HFFc6 (cell line): ENCODE measurements at places on chromosomes 7 and 10. TPM values are rescaled to one million over a fixed set of nuclear protein-coding genes. Genes with fewer than 3 reads are reported as not detected.

DNA sequence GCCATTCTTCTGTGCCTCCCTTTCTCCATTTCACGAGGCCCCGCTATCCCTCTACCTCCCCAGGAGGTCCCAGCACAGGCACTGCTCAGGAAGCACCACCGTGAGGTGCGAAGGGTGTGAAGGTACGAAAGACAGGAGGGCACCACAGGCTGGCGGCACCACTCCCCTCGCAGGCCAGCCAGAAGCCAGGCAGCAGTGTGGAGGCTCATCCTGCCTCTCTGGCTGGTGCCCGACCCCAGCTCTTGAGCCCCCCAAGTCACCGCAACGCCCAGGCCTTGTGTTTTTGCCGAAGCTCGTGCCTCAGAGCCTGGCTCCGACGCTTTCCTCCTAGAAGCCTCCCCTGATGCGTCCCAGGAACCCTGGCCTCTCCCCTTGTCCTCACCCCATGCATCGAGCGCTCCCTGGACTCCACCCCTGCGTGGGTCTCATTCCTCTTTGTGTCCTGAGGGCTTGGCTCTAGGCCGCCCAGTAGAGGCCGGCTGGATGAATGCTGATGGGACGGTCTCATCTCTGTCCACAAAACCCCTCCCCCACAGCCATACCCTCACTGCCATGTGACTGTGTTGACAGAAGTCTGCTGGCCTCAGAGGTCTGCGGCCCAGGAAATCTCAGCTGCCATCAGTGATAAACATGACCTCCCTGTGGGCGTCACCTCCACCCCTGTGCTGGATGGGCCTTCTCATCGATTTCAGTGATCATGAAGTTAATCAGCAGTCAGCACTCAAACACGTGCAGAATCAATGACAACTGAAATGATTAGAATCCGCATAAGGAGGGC lies 19.3 kb downstream of the BRI3 start:
- DNase-seq, result no peak

GRCh38 chr10:108051218-108051617 lies 886.7 kb upstream of the SORCS1 start:
- no peak for DNase-seq

- DNase-seq, result no peak
Observed at GRCh38 chr10:131841131-131841660, 59.6 kb upstream of the PPP2R2D start.

DNA sequence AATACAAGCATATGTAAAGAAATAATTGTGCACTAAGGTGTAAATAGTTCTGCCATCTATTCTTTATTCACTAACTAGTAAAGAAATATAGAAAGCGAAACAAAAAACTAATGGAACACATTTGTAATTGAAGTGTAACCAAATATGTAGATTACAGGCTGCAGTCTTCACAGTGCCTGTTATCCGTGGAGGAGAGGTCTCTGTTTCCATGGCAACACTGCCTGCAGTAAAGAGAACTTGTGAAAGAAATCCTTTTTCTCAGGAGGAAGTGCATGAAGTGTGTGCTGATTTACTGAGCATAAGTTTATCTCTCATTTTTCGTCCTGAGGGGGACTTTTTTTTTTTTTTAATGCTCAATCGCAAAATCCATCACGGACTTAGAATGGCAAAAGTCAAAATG lies 102.5 kb downstream of the APBB1IP start:
- no peak for DNase-seq

DNA sequence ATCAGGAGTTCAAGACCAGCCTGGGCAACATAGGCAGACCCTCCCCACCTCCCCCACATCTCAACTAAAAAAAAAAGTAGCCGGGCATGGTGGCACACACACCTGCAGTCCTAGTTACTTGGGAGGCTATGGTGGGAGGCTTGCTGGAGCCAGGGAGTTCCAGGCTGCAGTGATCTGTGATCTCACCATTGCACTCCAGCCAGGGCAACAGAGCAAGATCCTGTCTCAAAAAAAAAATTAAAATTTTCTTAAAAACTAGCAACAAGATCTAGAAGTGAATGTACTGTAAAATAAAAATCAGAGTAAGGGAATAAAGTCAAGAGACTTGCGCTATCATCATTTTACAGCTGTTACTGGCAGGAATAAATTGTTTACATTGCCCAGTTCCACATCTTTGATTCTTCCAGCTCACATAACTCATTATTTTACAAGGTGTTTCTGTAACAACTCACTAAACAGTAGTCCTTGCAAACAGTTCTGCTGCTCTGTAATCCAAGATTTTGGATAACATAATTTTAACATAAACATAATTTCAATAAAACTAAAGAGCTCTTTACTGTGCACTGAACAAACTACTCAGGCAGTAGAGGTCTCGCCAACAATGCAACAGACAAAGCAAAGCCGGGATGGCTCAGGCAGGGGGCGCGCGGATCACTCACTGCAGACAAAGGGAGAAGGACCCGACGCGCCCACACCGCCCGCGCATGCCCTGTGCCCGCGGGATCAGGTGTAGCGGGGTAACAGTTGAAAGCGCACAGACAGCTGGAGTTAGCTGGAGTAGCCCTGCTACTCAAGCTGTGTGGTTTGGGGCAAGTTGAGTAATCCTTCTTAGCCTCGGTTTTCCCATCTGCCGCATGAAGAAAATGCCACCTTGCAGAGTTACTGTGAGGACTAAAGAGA lies 73.3 kb upstream of the NFE2L3 start:
- DNase-seq, result no peak

TRIL gene
- total RNA-seq, result not detected in 2 replicates

FBXL13 gene
- 0.55 and 0.71 TPM in 2 replicates for total RNA-seq

DNA sequence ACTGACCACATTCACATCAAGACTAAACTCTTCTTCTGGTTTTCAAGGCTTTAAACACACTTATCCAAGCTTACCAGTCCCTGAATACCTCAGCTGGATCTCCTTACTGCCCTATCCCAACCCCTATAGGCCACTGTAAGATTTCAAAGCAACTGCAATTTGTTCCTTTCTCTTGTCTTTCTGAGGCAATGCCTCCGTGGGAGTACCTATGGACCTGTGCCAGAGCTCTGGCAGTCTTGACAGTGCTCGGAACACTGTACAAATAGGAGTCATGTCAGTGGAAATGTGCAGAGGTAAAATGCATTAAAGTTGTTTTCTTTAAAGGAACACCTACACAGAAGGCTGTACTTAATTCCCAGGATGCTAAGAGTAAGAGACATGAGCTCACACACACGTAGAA lies 124.7 kb downstream of the CNOT4 start:
- DNase-seq, result no peak

GRCh38 chr7:26642416-26642815 lies 222.0 kb downstream of the SKAP2 start:
- DNase-seq, result no peak

DNA sequence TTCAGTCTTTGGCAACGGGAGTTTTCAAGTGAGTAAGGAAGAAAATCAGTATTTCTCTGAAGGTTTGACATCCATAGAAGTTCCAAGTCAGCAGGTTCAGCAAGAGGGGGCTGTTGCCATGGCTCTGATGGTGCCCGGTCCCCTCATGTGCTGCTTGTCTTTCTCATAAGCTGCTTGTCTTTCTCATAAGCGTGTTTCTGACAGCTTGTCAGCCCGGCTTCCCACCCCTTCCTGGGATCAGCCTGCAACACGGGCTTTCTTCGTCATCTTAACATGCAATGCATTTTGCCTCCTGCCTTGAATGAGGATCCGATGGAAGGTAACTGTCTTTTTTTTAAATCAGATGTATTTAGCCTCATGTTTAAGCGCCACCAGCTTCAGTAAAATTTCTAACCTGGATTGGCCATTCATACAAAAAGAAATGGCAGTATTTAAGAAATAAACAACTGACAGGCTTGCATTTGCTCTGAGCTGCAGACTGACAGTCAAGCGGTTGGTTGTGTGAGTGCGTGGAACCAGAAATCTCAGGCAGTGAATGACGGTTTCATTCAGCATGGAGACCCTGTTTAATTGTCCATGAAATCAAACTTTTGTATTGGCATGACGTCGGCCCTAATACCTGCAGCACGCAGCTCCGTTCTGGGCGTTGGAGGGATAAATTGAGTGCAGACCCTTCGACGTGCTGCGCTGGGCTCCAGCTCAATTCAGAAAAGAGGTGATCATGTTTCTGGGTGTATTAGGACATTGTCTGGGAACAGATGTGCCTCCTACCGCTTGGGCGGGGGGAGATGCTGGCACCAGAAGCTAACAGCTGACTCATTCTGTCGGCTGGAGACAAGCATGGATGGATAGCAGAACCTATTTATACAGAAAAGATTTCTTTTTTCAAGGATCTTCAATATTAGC lies 454.7 kb upstream of the FOXK1 start:
- DNase-seq, result no peak

GRCh38 chr10:34489973-34490745 lies 324.9 kb downstream of the PARD3 start:
- peak; percentile 63 for DNase-seq

KCND2 gene
- not detected in 3 replicates for total RNA-seq

GRCh38 chr10:117723343-117723742 lies 180.8 kb downstream of the EMX2 start:
- DNase-seq, result no peak

BTBD16 gene
- not detected in 2 replicates for total RNA-seq

TMEM26 gene
- total RNA-seq, result not detected in 3 replicates

DNA sequence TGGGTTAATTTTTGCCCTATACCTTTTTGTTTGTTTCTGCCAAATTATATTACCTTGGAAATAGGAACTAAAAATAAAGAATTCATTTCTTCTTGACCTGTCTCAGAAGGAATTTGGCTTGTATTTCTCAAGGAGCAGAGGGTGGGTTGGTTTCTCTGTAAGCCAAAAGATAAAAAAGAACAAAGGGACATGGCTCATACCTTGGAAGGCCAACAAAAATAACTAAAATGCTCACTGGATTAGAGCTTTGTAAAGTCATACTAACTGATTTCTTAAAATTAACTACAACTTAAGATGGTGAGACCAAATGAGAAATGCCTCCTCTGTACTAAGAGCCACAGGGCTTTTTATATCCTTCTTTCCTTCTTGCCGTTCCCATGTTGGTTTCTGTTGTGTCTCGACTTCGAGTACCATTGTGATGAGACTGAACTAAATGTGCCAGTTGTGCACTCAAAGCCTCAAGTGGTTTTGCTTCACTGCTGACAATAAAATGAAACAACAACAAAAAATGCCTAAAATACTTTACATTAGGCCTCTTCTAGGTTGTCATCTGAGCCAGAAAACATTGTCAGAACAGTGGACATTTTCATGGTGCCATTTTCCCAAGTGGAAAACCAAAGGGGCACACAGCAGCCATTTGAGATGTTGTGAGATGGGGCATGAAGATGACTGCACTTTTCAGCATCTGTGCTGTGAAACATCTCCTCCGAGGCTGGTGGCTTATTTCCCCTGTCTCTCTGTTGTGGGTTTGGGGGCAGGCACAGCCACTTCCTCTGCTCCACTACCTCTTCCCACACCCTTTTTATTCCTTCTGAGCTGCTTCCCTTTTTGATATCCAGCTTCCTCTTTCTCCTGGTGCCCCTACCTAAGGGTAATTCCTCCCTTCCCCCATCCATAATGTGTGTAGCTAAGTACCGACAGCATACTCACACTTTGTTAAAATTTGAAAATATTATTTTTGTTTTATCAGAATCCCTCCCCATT lies 51.8 kb upstream of the AGR3 start:
- DNase-seq, result no peak

GRCh38 chr10:34292194-34292565 lies 522.9 kb downstream of the PARD3 start:
- no peak for DNase-seq

DNA sequence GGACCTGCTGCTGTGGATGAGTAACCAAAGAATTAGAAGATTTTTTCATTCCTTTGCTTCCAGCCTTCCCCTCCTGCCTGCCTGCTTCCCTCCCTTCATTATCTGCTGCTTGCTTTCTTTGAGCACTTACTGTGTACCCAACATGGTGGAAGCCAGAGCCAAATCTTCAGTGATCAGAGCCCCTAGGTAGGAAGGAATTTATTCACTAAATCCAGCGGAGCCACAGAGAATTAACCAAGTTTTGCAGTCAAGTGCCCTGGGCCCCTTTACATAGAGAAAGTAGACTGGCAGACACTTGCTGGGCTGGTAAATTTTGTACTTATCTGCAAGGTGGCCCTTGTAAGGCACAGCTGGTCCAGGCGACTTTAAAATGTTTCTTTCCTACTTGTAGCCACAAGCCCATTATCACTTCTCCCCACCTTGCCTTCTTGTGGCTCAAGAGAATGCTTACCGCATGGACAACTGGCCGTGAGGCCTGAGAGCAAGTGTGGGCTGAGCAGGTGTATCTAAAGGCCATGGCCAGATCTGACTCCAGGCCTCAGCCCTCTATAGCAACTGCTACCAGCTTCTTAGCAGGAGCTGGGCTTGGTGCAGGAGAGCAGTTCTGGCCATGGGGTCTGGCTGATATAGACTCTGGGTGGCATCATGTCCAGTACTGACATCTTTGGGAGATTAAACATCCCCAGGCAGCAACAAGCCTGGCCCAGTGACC lies 11.1 kb downstream of the UNC5B start:
- no peak for DNase-seq

DNA sequence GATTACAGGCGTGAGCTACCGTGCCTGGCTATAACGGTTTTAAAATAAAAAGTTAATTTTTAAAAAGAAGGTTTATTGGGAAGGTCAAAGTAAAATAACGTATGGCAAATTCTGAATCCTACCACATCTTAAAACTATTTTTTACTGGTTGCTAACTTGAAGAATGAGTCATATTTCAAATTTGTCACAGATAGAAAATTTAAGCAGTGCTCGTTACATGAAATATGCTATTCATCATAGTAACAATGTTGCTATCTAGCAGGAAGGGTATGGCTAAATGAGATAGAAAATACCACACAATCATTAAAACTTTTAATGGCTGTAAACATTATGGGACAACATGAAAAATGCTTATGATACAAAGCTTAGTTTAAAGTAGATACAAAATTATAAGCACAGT lies 500.5 kb downstream of the PHTF2 start:
- peak; percentile 54 for DNase-seq

DNAJC12 gene
- total RNA-seq, result 0.29 to 0.39 TPM in 2 of 3 replicates, not detected in the other

- no peak for DNase-seq
Observed at GRCh38 chr10:16988900-16989299, 140.7 kb downstream of the CUBN start.

DNA sequence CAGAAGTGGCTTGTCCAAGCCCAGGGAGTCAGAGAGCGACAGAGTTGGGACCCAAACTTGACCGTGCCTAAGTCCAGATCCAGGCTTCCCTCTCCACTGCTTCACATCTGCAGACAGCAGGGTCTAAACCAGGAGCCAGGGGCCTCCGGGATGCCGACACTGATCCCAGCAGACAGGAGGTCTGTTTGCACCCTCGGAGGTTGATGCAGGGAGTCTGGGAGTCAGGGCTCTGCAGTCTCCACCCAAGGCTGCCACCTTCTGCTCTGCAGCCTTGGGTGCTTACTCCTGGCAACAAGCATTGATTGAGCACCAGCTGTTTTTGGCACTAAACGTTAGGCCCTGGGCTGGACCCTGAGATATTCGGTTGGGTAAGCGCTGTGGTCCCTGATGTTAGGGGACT lies 21.0 kb downstream of the ELFN1 start:
- no peak for DNase-seq

GRCh38 chr10:70575486-70575873 lies 27.1 kb downstream of the PRF1 start:
- DNase-seq, result no peak

CRHR2 gene
- total RNA-seq, result not detected in 3 replicates

- DNase-seq, result no peak
Observed at GRCh38 chr10:129194181-129194870, 272.7 kb upstream of the MGMT start.
